ENCODE measurements at places on chromosomes 6 and 20.

GRCh38 chr6:132089173-132089572 is 138.0 kb upstream of the CCN2 start:
- DNase-seq: no peak

DNA sequence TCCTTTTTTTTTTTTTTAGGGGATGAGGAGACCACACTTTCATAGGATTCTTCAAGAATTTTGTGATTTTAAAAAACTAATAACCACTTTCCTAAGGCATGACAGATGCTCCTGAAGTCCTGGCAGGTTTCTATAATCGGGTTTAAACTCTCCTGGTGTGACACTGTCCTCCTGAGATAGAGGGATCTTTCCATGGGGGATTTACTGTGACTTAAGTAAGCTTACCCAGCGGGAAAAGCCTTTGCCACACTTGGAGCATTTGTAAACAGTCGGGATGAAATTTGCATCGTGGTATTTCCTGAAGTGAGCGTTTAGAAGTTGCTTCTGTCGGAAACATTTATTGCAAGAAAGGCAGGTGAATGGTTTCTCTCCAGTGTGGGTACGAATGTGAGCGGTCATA is 16.6 kb downstream of the CTCFL start:
- DNase-seq: no peak

- no peak for DNase-seq
Measured at GRCh38 chr6:125564941-125565340, 184.5 kb upstream of the HEY2 start.

- no peak for DNase-seq
Measured at GRCh38 chr6:166046226-166046625, 121.4 kb downstream of the TBXT start.

GRCh38 chr6:68049562-68049961 is 585.5 kb upstream of the ADGRB3 start:
- DNase-seq: no peak

DNA sequence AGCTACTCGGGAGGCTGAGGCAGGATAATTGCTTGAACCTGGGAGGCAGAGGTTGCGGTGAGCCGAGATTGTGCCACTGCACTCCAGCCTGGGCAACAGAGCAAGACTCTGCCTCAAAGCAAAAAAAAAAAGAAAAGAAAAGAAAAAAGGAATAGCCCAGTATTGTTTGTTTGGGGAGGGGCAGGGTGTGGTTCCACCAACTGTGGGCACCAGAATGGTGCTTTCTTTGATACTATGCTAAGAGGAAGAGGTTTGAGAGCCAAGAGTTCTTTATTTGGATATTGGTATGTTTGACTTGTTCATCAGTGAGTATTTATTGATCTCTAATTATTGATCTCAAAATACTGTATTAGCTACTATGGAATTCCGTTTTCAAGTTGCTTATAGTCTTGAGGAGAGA is 72.3 kb downstream of the CEP57L1 start:
- DNase-seq: no peak

DNA sequence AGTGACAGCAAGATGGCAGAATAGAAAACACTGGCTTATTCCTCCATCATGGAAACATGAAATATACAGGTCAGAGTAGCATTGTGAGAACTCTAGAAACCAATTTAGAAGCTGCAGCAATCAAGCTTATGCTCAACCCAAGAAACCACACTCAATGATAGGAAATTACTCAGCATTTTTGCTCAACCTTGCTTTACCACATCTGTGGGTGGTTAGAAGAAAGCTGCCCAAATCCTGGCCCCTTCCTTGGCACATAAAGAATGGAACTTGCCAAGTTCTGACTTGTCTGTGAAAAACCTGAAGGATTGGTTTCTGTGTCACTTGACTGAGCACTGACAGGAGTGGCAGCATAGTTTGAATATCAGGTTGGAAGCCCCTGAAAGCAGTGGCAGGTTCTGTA is 108.0 kb upstream of the MOCS1 start:
- no peak for DNase-seq

- DNase-seq: no peak
Measured at GRCh38 chr20:62406635-62407176, 379 bp downstream of the CABLES2 start.

DNA sequence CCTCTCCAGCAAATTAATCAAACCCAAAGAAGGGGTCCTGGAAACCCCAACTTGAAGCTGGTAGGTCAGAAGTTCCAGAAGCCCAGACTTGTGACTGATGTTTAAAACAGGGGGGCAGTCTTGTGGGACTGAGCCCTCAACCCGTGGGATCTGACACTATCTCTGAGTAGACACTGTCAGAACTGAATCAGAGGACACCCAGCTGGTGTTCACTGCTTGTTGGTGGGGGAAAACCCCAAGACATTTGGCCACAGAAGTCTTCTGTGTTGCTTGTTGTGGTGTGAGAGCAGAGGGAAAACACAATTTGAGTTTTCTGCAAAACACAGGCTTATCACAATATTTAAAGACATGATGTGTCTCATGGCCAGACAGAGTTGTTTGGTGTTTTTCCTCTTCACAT is 29.9 kb downstream of the KIF13A start:
- no peak for DNase-seq

GRCh38 chr20:12305188-12305950 is 387.7 kb downstream of the BTBD3 start:
- no peak for DNase-seq

- DNase-seq: no peak
Measured at GRCh38 chr6:110532431-110532830, 56.0 kb upstream of the SLC22A16 start.

- DNase-seq: no peak
Measured at GRCh38 chr20:63454731-63455567, 17.5 kb downstream of the KCNQ2 start.
